ENCODE measurements at places on chromosomes 3 and 15. TPM values are rescaled to one million over a fixed set of nuclear protein-coding genes. Genes with fewer than 3 reads are reported as not detected.

- DNase-seq = no peak
Observed at GRCh38 chr3:133238015-133238414, 161.8 kb upstream of the BFSP2 start.

GRCh38 chr3:23760325-23760724 lies 45.4 kb upstream of the UBE2E1 start:
- no peak for DNase-seq

DNA sequence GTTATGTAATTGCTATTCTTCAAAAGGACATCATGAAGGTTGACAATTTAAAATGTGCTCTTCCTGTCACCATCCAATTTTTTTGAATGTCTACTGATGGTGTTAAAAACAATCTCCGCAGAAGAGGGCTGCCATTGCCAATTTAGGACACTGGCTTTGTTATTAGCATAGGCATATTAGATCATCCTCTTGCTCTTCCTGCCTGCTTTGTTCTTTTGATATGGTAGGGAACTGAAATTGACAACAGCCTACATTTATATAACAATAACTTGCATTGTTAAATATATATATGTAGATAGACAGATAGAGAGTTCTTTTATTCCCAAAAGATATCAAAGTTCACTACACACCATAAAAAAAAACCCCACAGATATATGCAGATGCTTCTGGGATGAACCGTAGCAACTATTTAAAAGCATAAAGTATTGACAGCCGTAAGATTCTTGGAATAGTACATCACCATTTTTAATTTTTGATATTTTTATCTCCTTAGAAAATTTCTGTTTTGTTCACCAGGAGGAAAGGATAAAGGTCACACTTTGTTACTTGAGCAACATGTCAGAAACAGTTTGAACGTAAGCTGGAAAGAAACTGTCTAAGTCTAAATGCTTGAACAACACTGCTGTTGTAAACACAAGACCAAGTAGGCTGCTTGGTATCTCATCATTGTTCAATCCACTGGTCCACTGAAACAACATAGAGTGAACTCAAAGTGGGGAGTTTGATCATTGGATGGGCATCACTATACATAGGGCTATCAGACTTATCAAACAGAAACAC lies 66.5 kb downstream of the MDFIC2 start:
- no peak for DNase-seq

GRCh38 chr3:40211579-40211978 lies 97.9 kb upstream of the EIF1B start:
- DNase-seq = no peak

- DNase-seq = no peak
Observed at GRCh38 chr3:49470714-49471420, 800 bp downstream of the DAG1 start.

GRCh38 chr15:39407116-39407515 lies 173.8 kb upstream of the THBS1 start:
- no peak for DNase-seq

DNA sequence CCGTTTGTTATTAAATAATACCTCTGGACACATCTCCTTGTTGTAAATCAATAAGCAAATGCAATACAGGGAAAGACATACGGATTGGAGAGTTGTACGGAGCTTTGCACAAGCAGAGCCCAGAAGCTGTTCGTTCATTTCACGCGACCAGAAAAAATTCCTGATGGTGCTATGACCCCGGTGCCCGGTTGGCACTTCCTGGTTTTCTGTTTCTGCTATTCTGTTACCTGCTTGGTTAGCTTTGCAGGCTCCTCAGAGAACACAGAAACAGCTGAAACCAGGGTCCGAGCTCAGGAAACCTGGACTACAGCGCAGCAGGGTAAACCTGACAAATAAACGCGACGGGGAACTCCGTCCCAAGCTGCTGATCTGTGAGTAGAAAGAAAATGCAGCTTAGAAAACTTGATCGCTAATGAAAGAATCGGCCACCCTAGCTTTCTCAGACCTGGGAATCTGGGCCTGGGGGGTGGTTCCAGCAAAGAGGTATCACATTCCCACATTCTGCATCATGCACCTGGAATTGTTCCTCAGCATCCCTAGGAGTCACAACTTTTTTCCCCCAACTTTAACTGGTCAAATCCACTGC lies 845 bp downstream of the CNTN3 start:
- DNase-seq = no peak

DNA sequence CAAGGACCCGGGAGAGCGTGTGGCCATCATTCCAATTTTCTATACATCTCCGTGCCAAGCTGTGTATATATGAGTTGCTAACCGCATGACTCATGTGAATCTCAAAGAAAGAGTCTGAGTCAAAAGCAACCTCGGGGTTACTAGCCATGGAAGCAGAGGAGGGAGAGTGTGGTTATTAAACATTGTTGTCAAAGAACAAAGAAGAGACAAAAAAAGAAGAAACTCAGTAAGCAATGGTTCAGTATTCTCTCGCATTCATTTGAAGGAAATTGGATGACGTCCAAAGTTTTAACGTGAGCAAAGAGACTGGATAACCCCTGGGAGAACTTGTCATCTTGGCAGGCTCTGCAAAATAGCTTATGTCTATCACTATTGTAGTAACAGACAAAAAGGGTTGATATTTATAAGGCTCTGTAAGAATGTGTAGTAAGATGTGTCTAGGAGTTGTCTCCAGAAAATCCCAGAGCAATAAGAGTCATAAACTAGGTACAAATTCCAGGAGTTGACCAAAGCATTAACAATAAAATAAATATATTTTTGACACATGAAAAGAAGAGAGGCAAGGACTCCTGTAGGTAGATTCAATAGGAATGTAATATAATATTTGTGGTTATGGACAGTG lies 52.8 kb upstream of the GRM7 start:
- DNase-seq = no peak

GRCh38 chr3:167057581-167057980 lies 322.5 kb downstream of the ZBBX start:
- DNase-seq = no peak

The MASP1 gene
- total RNA-seq = 115 TPM

The CRBN gene
- 61.9 TPM for total RNA-seq

The THRB gene
- total RNA-seq = 37.7 TPM

The ITIH4 gene
- total RNA-seq = 5.6 TPM

The PRSS50 gene
- total RNA-seq = 0.16 TPM

The RTP3 gene
- not detected for total RNA-seq

The LRRC31 gene
- total RNA-seq = not detected

The TM4SF4 gene
- 4.1 TPM for total RNA-seq

Data from sigmoid colon (tissue), 7 donors.